Lower leg skin (tissue), 4 donors: ENCODE measurements at places on chromosomes 3 and 15.

DNA sequence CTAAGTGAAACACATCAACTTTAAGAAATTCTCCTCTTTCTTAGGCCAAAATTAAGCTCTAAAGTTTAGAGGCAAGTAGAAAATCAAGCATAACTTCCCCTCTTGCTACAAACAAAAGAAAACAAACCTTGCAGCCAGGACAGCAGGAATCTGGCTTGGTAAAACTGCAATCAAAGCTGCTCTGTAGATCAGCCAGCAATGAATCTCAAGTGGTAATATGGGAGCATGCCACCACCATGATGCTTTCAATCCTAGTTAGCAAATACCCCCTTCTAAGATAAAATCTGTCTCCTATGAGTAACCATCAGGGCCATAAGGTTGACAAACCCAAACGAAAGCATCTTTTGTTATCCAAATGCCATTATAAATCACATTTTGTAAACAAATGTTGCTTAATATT is 208.3 kb upstream of the PLSCR5 start:
- DNase-seq, result no peak

DNA sequence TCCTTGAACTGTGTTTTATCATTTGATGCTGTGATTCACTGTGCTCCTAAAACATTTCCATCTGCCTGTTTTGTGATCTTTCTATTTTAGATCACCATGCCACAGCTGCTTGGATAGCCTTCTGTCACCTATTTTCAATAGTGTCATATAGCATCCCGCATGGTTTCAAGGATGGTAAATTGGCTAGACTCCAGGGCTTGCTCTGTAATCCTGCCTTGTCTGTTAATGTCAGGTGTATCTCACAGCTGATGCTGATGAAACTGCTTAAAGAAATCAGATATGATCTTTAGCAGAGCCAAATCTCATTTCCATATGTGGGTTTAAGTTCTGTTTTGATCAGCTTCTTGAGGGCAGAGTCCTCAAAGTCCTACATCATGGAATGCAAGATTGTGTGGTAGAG is 182.2 kb downstream of the UBE2E2 start:
- DNase-seq, result no peak

DNA sequence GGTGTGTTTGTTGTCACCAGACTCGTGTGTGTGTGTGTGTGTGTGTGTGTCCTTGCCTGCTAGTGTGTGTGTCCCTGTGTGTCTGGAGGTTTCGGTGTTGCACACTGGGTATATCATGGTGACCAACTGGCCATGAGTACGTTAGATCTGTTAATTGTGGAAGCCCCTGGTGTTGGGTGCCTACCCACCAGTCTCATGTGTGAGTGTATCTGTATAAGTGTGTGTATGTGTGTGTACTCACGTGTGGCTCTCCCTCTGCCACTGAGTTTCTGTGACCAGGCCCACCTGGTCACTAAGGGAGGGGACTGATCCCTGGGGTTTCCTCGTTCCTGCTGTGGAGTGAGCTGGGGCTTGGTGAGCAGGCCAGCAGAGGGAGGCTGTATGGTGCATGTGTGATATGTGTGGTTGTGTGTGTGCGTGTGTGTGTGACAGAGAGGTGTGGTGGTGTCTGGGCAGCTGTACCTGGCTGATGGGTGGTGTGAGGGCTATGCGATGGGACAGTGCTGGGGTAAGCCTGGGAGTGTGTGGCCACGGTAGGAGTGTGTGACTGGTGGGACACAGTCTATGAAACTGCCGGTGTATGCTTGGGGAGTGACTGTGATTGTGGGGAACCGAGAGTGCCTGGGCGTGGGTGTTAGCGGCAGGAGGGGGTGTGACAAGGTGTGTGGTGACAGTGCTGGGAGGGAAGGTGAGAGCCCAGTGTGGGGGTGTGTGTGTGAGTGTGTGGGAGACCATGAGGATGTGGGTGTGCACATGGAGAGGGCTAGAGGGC is 1.8 kb downstream of the PRKCD start:
- DNase-seq, result no peak

DNA sequence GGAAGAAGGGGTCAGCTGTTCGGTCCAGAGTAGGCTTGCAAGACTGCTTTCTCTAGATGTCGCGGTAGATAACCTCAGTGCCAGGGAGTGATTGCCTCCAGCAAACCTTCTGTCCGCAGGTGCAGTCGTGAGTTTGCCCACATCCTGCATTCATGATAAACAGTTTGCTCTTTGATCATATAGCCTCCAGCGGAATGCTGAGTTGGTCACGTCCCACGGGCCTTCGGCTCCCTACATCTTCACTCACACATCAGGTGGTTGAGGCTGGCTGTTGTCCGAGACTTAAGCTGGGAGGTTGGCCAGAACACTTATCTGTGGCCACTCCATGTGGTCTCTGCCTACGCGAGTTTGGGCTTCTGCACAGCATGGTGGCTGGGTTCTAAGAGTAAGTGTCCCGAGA is 62.1 kb upstream of the NR2C2 start:
- DNase-seq, result no peak

GRCh38 chr15:91553196-91553854 is 300.2 kb upstream of the SLCO3A1 start:
- no peak for DNase-seq

GRCh38 chr3:8627201-8627940 is 17.2 kb downstream of the SSUH2 start:
- no peak for DNase-seq

DNA sequence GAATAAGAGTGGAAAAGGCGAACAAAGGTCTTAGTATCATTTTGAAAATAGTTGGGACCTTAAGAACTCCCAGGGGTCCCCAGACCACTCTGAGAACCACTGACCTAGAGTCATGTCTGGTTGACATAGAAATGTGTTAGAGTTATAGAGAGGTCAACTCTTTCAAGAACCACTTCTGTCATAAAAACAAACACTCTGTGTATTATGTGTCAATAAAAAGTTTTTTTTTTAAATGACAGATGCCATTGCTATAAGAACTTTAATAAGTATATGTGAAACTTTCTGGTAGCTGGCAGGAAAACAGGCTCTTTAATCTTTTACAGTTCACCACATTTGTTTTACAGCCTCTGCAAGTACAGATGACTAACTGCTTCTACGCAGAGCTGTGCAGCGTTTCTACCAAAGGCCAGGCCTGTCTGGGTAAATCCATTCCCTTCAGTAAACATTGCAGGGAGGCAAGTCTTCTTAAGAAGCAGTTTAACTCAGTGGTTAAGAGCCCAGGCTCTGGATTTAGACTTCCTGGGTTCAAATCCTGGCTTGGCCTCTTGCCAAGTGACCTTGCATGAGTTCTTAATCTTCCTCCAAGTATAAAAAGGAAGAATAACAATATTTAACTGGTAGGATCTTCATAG is 56.6 kb downstream of the RFTN1 start:
- DNase-seq, result no peak

DNA sequence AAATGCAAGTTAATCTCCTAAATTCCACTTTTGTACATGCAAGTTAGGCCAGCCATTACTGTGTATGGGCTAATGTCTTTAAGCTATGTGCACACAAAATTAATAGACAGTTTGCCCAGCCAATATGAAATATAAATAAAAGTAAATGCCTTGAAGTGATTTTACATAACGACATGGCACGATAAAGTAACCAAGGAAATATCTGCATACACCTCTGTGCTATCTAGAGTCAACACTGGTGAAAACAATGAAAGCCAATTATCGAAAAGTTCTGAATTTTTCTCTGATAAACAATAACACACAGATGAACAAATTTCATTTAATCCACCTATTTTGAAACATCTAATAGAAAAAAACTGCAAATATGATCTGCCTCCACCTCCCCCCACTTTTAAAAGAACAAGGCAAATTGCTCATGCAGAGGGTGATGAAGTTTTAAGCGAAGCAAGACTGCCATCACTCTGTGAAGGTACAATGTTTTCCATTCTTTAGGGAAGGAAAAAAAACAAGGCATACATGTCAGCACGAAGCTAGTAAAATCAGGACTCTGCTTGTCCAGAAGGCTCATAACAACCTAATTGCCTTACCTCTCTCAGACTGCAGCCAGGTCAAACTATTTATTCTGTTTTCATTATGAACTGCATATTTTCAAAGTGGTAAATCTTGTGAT is 317.7 kb downstream of the MECOM start:
- DNase-seq, result no peak

DNA sequence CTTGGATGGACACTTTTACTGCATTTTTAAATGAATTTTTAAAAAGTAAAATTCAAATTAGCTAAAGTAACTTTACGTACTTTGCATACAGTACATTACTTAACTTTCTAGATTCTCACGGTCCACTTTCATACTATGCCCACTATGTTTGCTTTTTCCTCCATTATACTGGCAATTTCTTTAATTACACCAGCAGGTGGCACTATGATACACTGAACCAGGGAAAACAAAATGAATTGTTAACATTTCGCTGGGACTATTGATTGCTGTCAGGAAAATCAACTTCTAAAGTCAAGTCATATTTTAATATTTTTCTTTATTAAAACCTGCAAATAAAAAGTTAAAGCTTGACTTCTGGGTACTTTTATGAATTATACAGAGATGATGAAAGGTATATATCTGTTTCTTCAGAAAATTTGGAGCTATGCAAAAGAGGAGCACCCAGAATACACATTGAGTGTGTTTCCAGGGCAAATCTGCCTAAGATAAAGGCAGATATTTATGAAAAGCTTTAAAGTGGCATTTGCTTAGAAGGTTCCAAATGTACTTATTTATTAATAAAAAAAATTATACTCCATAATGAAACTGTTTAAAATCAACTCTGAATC is 21.8 kb upstream of the POU1F1 start:
- DNase-seq, result no peak

DNA sequence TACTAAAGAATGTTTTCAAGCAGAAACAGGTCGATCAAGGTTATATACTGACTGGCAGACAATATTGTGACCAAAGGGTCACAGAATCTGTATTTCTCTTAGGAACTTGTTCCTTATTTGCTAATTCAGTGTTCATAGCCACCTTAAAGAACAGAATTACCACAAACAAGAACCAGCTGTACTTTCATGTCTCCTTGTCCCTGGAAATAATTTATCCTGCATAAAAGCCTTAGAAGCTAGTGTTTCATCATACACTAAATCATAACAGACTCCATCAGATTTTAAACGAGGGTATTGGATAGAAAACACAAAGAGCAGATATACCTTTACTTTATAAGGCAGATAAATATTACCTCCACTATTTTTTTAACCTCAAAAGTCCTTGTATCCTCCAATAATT is 6.4 kb downstream of the DNAJC19 start:
- no peak for DNase-seq

DNA sequence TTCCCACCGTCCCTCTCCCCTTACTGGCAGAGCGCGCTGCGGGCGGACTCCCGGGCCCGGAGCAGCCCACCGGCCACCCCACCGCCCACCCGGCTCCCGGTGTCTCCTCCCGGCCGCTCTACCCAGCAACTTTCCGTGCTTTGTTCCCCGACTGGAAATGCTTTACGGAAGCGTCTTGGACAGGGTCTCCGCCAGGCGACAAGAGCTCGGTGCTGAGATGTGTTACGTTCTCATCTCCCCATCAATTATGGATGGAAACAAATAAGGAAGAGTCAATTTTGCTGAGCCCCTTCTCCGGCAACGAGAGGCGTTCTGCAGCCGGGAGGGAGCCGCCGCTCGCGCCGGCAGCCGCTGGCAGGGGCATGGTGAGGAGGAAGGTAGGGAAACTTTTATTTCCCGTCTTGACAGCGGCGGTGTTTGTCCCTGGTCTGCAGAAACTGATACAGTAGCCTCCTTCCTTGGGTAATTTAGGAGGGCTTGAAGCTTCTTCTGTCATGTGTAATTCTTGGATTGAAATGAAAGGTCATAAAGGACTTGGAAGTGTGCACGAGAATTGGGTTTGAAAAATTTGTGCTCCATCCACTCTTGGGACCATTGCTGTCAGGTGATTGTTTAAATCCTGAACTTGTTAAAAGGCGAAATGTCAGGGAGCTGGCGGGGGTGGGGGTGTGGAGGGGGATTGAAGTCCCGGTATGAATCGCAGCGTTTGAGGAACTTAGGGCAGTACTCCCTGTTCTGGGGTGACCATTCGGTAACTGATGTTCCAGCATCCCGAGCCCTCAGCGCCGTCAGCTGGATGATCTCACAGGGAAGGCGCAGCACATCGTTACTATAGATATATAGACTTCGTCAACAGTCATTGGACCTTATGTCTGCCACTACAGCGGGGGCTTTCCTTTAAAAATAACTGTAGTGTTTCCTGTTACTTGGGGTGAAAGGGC is 1.5 kb downstream of the SEMA6D start:
- no peak for DNase-seq

GRCh38 chr15:98794748-98795147 is 146.4 kb downstream of the IGF1R start:
- DNase-seq, result no peak
